Epithelial cell of esophagus (primary cell): ENCODE measurements at places on chromosomes 4 and X.

GRCh38 chr4:79330720-79331119, 4.9 kb upstream of the NAA11 start:
- no peak for DNase-seq

DNA sequence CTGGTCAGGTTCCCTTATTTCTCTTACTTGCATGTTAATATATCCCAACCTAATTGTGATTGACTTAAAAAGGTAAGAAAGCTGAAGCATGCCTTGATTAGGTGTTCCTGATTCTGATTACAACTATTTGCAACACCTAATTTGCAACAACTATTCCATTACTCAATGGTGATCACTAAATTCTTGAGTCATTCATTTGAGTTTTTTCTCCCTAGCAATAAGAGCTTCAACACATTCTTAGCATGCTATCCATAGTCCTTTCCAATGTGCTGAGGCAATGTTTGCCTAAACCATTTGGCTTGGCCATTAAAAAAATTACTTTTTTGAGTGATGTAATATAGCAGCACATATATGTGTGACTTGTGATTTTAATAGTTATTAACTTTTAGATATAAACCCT, 851.4 kb downstream of the TRAM1L1 start:
- peak; percentile 27 for DNase-seq

- DNase-seq, result no peak
Observed at GRCh38 chr4:81627590-81627989, 155.9 kb upstream of the RASGEF1B start.

DNA sequence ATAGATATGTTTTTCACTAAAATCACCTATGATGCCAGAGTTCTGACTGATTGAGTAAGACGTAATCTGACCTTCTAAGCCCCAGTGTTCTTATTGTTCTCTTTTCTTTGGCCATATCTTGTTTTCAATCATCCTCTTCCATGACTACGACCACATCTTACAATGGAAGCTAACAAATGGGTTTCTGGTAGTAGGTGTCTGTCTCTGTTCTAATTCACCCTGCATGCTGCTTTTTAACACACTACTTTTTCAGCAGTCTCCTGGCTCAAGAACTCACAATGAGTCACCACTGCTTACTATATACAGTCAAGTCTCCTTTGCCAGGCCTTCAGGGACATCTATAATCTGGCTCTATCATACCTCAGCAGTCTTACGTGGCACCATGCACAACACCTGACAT, 146.1 kb downstream of the NEXMIF start:
- DNase-seq, result peak; percentile 0

GRCh38 chr4:168723569-168723968, 226.7 kb downstream of the PALLD start:
- no peak for DNase-seq

- no peak for DNase-seq
Observed at GRCh38 chrX:1595711-1596060, 4.3 kb downstream of the AKAP17A start.

DNA sequence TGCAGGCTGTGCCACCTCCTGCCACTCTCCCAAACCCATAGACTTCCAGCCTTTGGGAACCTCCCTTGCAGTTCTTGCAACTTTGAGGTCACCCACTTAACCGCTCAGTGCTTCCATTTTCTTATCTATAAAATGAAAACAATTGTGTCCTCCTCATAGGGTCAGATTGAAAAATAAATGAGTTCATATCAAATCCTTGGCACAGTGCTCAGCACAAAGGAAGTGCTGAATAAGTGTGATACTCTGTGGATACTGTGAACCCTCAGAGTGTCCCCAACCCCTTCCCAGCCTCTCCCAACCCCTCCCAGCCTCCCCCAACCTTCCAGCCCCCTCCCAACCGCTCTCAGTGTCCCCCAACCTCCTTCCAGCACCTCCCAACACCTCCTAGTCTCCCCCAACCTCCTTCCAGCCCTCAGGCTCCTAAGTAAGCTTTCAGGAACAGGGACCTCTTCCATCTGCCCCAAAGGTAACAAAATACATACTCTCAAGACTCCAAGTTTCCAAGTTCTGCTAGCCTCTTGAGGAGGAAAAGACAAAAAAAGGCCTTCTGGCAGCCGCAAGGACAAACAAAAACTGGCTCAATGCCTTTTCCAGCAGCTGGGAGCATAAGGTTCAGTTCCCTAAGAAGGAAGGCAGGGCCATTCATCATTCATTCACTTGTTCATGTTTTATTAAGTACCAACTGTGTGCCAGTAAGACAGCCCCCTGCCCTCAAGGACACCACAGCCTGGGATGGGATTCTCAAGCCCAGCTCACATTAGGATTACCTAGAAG, 46.1 kb upstream of the LGI2 start:
- no peak for DNase-seq

DNA sequence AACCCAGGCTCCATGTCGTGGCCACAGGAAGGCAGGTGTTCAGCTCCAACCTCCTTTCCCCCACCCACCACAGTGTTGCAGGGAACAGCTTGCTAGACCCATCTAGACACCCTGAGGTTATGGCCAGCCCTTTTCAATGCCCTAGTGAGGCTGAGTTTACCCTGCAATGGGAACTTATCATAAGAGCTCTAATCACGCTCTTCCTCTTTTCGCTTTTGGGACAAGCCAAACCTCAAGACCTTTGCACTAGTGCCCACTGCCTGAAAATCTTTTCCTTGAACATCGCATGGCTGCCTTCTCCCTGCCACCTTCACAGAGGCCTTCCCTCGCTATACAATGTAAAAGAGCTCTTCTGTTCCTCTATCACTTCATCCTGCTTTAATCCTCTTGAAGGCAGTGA, 2.4 kb upstream of the FGFBP2 start:
- DNase-seq, result no peak

DNA sequence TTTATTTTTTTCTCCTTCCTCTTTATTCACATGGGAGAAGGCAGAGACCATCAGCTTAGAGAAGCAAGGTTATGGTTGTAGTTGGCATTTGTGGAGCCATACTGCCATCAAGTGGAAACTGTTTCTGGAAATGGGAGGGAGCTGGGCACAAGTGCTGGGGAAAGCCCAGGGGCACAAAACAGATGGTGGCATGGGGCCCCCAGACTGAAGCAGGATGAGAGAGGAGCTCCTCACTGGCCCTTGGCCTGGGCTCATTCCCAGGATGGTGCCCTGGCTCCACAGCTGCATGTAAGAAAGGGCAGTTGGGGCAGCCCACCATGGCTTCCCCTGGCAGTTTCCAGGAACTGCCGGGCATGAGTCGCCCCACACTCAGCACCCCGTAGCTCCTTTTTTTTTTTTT, 59.2 kb downstream of the NBDY start:
- no peak for DNase-seq

DNA sequence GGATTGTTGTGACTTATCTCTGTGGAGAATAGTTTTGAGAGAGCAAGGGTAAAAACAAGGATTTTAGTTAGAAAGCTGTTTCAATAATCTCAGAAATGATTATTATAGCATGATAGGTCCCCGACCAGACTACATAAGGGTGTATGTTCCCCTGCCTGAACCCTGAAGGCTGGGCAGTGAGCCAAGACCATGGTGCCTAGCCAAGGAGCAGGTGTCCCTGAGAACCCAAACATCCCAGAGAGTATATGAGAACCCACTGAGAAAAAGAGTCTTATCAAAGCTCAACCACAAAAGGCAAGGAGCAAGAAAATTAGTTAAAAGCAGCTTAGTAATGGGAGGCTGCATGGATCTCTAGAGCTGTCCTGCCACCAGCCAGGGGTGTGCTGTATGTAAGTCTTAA, 94.9 kb upstream of the UNC5C start:
- DNase-seq, result no peak

GRCh38 chr4:182242787-182243186, 415 bp upstream of the TENM3 start:
- peak; percentile 64 for DNase-seq

DNA sequence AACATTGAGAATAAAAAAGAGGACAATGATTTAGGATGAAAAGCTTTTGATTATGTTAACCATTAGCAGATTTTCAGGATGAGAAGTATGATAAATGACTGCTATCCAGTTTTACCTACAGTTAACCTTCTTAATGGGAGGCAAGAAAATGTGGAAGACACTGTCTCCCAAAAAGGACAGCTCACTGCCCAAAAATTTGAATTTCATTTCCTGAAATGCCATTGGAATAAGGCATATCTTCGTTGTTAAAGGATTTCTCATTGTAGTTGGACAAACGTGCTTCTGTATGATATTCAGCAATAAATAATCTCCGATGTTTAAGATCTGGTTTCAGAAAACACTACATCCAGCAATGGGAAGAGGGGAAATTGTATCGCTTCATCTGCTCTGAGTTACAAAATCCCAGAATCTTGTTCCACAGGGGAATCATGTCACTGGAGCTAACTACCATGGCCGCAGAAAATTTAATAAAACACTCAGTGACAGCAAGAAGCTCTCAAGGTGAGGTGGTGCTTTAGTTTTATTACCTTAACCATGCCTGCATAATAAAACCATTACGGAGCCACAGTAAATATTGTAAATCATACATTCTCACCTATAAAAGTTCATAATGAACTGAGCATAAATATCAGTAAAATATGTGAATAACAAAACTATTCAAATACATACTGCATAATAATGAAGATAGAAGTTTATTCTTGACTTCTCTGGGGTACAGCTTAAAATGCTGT, 552.3 kb downstream of the PCDH7 start:
- no peak for DNase-seq

DNA sequence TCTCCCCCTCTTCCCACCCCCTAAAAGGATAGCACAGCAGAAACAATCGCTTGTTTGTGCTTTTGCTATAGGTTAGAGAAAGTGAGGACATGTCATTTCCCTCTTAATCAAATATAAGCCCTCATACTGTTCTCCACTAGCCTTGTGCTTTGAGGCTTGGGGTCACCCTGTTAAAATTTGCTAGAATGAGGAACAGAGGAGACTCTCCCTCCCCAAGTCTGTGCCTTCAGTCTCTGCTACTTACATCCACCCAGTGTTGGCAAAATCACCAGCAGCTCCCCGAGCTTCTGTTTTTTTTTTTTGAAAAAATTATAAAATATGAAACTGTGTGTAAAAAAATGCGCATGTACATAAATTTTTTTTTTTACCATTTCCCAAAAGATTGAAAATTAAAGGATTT, 19.3 kb downstream of the KLF3 start:
- DNase-seq, result no peak

DNA sequence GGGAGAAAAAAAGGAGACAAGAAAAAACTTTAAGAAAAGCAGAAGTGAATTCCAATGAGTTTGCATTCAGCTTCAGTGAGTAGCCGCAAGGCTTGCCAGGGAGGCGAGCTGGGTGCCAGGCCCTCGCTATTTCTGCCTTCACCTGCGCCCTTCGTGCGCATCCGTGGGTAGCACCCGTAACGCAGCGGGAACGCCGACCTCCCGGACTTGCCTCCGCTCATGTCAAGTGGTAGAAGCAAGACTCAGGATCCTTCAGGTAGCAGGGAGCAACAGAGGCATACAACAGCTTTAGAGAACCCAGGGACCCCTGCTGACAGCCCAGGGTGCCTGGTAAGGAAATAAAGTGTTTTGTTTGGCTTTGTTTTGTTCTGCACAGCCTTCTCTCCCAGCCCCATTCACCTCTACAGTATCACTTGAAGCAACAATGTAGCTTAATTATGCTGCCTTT, 140.0 kb upstream of the BCOR start:
- DNase-seq, result no peak

- no peak for DNase-seq
Observed at GRCh38 chr4:101604976-101605375, 185.6 kb upstream of the BANK1 start.

DNA sequence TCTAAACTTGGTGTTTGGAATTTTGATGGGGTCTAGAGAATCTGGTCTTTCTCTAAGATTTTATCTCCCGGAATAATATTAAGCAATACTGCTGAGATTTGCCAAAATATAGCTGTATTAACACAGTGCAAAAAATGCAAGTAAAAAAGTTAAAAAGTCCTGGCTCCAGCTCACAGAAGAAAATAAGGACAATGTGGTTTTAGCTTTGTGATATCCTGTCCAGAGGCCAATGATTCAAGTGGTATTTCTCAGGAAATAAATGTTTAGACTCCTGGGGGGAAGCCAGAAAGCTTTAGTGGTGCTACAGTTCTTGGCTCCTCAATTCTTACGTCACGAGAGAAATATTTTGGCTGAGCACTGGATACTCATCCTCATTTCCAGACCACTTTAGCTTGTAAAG, 40.9 kb upstream of the IL13RA2 start:
- DNase-seq, result peak; percentile 10
